Stimulated activated naive CD4-positive, alpha-beta T cell treated with Interleukin-2 at 50 U/mL for 16 hours (primary cell): ENCODE measurements at places on chromosomes 16 and 17.

GRCh38 chr17:40021451-40021971 lies 6.3 kb downstream of the CSF3 start:
- DNase-seq, result no peak

- no peak for DNase-seq
Measured at GRCh38 chr16:88974080-88974915, 2.7 kb downstream of the CBFA2T3 start.

- DNase-seq, result no peak
Measured at GRCh38 chr16:55563797-55564196, 2.7 kb upstream of the CAPNS2 start.

- DNase-seq, result no peak
Measured at GRCh38 chr16:88957887-88958577, 19.0 kb downstream of the CBFA2T3 start.

DNA sequence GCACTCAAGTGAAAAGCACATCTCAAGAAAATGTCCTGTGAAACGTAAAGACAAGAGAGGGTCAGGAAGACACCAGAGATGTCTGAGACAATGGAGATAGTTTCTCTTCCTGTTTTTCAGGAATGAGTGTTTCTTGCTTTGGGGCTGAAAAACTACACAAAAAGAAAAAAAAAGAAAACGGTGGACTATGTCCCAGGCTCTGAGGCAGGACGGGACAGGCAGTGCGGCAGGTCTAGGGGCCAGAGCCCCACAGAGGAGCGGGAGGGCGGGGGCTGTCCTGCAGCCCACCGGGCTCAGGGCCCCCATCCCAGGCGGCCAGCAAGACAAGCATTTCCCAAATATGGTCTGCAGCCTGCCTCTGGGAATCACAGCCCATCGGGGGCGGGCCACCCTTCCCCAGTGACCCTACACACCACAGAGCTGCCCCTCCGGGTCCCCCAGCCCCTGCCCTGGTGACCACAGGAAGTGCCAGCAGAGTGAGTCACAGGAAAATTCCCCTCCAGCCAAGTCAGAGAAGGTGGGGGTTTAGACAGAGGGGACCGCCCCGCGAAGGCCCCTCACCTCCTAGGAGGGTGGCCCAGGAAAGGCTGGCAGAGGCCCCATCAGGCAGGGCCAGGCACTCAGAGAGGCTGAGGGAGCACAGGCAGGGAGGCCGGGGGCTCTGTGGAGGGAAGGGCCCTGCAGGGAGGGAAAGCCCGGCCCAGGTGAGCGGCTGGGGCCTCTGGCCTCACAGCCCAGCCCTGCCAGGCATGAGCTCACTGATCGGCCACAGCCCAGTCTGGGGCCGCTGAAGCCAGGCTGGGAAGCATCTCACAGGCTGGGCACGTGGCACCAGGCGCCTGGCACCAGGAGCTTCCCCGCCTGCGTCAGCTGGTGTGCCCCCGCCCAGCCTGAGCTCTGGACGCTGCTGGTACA lies 6.3 kb downstream of the BCAR1 start:
- no peak for DNase-seq

DNA sequence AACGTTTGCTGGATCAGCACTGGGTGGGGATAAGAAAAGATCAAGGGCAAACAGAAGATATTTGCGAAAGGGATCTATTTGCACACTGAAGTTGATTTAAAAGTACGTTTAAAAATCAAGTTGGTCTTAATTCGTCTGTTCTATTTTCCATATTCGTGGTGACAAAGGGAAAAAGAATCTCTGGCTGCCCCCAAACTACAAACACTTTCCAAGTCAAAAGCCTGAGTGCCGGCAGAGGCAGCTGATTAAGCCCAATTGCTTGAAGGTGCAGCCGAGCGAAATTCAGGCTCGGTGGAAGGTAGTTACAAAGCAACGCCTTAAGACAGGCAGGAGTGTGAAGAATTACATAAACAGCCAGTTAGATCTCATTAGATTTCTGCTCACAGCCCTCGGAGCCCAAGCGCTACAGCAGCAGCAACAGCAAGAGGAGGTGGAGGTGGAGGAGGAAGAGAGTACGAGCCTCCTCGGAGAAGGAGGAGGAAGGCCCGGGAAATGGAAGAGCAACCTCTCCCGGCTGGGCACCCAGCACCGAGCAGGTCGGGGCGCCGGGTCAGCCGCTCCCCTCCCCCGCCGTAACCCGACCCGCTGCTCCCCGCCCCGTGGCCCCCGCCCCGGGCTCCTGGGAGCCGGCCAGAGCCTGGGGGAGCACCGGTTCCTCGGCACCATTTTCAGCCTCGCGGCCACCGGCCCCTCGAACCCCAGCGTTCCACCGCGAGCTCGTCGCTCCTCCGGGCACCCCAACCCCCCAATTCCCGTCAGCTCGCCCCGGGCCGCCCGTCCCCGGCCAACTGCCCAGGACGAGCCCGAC lies 890 bp downstream of the TOB1 start:
- peak; percentile 38 for DNase-seq

- no peak for DNase-seq
Measured at GRCh38 chr17:74999523-74999922, 12.1 kb downstream of the CDR2L start.

DNA sequence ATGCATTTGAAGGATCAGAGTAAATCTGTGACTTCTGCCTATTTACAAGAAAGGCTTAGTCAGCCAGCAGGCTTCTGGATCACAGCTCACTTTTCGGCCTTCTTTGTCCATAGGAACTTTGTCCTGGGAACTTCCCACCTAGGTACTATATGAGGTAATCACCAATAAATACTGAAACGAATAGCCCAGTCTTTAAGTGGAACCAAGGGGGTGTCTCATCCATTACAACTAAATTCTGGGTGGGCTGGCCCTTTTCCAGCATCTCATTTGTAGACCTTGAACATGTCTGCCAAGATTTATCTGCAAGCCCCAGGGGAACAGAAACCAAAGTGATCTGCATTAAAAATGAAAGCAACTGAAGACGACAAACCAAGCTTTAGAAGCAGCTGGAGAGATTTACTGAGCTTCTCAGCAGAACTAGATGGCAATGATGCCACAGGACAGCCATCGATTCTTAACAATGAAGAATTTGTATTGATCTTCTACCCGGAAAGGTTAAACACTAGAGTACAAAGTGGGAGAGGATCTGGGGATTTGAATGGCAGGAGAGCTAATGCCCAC lies 55.5 kb downstream of the SNX11 start:
- DNase-seq, result no peak
